ENCODE measurements at places on chromosomes 2 and 18. TPM values are rescaled to one million over a fixed set of nuclear protein-coding genes. Genes with fewer than 3 reads are reported as not detected.

The TEX44 gene
- total RNA-seq = not detected

The PSME4 gene
- total RNA-seq = 51.7 TPM

The CCDC141 gene
- 29.6 TPM for total RNA-seq

The EMILIN1 gene
- total RNA-seq = 161 TPM

The CCL20 gene
- total RNA-seq = 1.9 TPM

The AFF3 gene
- 16.4 TPM for total RNA-seq

The MOGAT1 gene
- total RNA-seq = 0.26 TPM

The SALL3 gene
- not detected for total RNA-seq

GRCh38 chr2:181626671-181627070 is 30.2 kb downstream of the CERKL start:
- no peaks in the 10 kb centered on the region for H3K27me3 ChIP-seq
- H3K27ac ChIP-seq = no peak overlapping the region
- no peak for DNase-seq
- H3K4me3 ChIP-seq = no peak overlapping the region
- no peaks in the 10 kb centered on the region for H3K4me1 ChIP-seq
- H3K36me3 ChIP-seq = no peaks in the 10 kb centered on the region

GRCh38 chr2:105821428-105822125 is 76.9 kb downstream of the NCK2 start:
- H3K27me3 ChIP-seq = no peaks in the 10 kb centered on the region
- H3K4me1 ChIP-seq = no peaks in the 10 kb centered on the region
- no peak overlapping the region for H3K4me3 ChIP-seq
- DNase-seq = no peak

DNA sequence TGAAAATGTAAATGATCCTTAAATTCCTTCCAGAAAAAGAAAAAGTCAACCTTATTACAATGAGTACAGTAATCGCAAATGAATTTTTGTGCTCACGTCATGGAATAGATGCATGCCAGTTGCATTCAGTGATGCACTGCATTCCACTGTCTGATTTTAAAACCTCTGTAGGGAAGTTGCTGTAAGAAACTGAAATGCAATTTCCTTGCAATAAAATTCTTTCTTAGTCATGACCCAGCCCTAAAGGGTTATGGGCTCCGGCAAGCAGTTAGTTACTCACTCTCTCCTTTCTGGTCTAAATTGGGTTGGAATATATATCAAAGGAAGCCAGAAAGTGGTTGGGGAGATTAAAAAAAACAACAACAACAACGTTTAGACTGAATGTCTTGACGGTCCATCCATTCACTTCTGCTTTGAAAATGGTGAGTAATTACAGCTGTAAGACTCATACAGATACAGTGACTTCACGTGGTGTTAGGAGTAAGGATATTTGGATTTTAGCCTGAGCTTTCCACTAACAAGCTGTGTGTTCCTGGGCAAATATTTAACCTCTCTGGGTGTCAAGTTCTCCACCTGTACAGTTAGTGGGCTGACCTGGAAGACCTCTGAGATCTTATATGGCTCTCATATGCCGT is 8.6 kb upstream of the RND3 start:
- H3K4me3 ChIP-seq = no peak overlapping the region
- DNase-seq = no peak
- no peaks in the 10 kb centered on the region for H3K27me3 ChIP-seq

DNA sequence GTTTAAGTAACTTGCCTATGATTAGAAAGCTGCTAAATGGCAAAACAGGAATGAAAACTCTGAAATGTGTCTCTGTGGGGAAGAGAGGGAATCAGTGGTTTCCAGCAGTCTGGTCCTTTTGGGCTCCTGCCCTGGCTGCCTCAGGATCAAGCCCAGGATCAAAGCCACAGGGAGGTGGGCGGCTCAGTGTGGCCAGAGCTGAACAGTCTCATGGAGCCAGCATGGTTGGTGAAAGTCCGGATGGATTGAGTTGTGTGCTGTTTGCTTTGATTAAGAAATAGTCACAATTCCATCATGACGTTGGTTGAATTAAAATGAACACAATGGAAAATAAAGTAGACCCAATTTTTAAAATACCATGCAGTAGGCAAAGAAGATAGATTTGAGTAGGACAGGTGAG is 344.2 kb downstream of the LPIN1 start:
- no peaks in the 10 kb centered on the region for H3K27me3 ChIP-seq
- H3K27ac ChIP-seq = no peak overlapping the region
- no peaks in the 10 kb centered on the region for H3K36me3 ChIP-seq

- no peaks in the 10 kb centered on the region for H3K36me3 ChIP-seq
- DNase-seq = no peak
- H3K4me1 ChIP-seq = peaks cover 9% of the 10 kb centered on the region
- H3K27me3 ChIP-seq = no peaks in the 10 kb centered on the region
- no peak overlapping the region for H3K4me3 ChIP-seq
- no peak overlapping the region for H3K27ac ChIP-seq
These were observed 21.5 kb downstream of the GALNT1 start for GRCh38 chr18:35603008-35603407.

- no peaks in the 10 kb centered on the region for H3K27me3 ChIP-seq
- H3K36me3 ChIP-seq = peaks cover 55% of the 10 kb centered on the region
- no peak overlapping the region for H3K27ac ChIP-seq
- DNase-seq = no peak
- H3K4me3 ChIP-seq = no peak overlapping the region
These were observed 158.1 kb downstream of the TNS1 start for GRCh38 chr2:217844696-217845095.

DNA sequence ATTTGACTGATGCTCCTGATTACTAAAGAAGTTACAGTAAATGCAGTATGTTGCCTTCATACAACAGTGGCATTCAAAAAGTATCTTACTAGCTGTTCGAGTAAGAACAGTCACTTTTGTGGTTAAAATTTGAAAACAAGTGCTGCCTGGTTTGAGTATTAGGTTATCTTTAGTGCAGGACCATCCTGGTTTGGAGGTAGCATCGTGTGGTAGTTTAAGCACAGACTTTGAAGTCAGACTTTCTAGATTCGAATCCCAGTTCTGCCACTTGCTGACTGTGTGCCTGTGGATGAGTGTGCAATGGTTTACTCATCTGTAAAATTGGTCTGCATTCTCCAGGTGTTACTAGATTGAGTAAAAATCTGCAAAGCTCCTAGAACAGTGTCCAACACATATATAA is 96.8 kb downstream of the SGPP2 start:
- no peaks in the 10 kb centered on the region for H3K27me3 ChIP-seq
- DNase-seq = no peak
- peaks cover 5% of the 10 kb centered on the region for H3K36me3 ChIP-seq
- H3K4me1 ChIP-seq = peaks cover 4% of the 10 kb centered on the region
- H3K27ac ChIP-seq = no peak overlapping the region
- H3K4me3 ChIP-seq = no peak overlapping the region

DNA sequence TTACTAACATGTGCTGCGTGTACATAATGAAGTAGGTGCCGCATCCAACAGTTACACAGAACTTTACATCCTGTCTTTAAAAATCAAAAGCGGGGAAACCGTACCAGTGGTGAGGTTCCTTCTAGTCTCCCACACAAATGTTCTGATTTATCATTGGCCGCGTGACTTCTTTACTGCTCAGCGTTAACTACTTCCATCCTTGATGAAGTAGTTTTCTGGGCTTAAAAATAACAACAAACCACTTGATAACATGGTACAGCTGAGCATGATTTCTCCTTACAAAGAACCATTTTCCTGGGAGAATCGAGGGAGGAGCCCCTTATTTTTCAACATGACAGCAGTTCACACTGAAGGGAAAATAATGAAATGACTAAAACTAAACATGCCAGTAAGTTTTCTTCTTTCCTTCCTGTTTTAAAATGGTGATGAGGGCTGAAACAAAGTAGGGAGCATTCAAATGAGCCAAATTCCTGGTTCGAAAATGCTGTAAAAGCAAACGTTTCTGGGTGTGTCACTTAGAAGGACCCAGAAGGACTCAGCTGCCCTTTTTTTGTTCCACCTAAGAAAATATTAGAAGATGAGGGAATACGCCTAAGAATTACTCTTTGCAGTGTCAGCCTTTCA is 9.9 kb downstream of the EMILIN2 start:
- peak overlapping the region; percentile 39 for H3K27ac ChIP-seq
- H3K4me3 ChIP-seq = peak overlapping the region; percentile 4
- H3K27me3 ChIP-seq = no peaks in the 10 kb centered on the region
- H3K4me1 ChIP-seq = peaks cover 8% of the 10 kb centered on the region
- no peak for DNase-seq

- H3K27ac ChIP-seq = no peak overlapping the region
- H3K27me3 ChIP-seq = no peaks in the 10 kb centered on the region
- no peak overlapping the region for H3K4me3 ChIP-seq
- no peak for DNase-seq
These were observed 70.3 kb upstream of the RAB12 start for GRCh38 chr18:8538935-8539334.

DNA sequence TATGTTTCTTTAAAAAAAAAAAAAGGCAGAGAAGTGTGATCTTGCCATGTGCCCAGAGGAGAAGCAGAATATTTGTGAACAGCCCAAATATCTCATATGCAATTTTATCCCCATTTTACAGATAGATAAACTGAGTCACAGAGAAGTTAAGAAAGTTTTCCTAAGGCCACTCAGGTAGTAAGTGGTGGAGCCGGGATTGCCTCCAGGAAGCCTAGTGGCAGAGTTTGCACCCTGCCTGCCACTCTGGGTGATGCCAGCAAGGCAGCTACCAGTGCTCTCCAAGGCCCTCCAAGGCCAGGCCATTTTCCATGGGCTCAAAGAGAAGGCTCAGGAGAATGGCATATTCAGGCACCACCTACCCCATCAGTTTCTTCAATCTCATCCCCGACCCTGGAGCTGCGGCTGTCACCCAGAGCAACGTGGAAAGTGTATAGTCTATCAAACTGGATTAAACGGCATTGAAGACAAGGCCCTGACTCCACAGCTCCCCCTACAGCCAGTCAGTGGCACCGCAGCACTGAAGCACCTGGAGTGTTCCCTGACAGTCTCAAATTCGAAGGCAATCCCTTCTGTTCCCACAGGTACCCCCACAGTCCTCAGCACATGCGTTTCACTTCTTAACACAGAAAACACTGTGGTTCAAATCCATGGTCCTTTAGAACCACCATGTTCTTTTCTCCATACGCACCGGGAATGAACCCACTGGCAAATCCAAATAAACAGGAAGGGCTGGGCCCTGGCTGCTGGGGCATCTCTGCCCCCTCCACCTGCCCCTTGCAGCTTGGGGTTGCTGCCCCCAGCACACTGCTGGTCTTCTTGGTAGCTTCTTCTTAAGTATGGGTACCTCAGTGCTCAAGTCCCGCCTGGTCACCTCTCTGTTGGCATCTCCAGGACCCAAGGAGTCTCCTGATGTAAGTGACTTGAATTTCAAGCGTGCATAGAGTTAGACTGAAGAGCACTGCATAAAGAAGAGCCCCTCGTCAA is 175.3 kb downstream of the INHBB start:
- H3K4me3 ChIP-seq = no peak overlapping the region
- no peaks in the 10 kb centered on the region for H3K4me1 ChIP-seq
- no peak for DNase-seq
- H3K27me3 ChIP-seq = peaks cover 38% of the 10 kb centered on the region
- H3K27ac ChIP-seq = no peak overlapping the region

- no peak overlapping the region for H3K4me3 ChIP-seq
- DNase-seq = no peak
- no peaks in the 10 kb centered on the region for H3K4me1 ChIP-seq
- H3K27me3 ChIP-seq = no peaks in the 10 kb centered on the region
These were observed 39.3 kb downstream of the MTCL1 start for GRCh38 chr18:8744656-8745055.

All from left lung (tissue), 14 donors.